T-helper 9 cell (primary cell): ENCODE measurements at places on chromosomes 2 and 18.

GRCh38 chr2:186093174-186093573 lies 354.6 kb downstream of the FSIP2 start:
- no peak for DNase-seq

DNA sequence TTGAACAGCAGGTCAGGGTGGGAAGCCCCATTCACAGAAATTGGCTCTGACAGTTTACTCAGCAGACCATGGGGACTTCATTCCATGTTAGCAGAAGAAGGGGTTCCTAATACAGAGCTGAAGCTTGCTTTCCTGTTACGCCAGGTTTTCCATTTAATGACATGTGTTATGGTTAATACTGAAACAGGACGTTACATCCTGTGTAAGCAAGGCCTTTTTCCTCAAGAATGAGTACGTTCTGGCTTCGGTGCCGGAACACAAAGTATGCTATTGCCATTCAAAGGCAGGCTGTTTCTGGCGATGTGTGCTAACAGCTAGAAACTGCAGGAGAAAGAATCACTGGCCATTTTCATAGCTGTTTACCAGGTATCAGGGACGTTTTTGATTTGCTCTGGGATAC lies 190.4 kb downstream of the SNTG2 start:
- DNase-seq = no peak

GRCh38 chr2:237815637-237816036 lies 17.1 kb downstream of the RBM44 start:
- no peak for DNase-seq

DNA sequence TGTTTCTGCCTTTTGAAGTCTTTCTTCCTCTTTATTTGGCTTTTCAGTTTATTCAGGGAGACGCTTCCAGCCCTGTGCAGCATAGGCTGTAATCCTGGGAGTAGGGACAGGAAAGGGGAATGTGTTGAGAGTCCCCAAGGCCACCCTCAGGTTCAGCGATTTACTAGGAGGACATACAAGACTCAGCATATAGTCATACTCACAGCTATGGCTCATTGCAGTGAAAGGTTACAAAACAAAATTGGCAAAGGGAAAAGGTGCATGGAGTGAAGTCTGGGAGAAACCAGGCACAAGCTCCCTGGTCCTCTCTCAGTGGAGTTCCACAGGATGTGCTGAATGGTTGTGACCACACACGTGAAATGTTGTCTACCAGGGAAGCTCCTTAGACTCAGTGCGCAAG lies 49.6 kb upstream of the ZNF638 start:
- DNase-seq = no peak

DNA sequence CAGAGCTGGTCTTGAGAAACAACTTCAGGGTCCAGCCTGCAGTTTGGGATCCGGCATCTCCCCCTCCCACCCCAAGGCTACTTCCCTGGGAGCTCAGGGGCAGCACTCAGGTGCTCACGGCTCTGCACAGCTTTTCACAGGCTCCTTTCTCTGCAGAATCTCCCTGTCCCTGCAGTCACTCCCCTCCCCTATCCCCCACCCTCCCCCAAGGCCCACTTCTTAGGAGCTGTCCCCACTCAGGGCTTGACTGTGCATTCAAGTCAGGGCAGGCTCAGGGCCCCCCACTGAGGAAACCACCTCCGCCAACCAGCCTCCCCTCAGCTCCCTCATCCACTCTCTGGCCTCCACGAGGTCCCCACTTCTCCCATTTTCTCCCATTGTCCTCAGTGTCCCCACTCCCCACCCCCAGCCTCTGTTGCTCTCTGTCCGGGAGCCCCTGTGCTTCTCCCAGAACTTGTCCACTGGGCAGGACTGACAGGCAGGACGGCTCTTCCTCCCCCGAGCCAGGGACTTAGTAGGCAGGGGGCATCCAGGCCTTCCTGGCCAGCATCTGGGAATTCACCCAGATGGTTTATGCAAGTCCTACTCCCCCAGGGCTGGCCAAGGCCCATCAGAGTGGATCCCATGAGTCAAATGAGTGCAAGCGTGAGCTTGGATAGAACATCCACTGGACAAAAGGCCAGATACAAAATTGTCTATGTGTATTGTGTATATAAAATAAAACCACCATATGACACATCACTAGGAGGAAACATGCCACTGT lies 7.6 kb downstream of the NMUR1 start:
- no peak for DNase-seq

DNA sequence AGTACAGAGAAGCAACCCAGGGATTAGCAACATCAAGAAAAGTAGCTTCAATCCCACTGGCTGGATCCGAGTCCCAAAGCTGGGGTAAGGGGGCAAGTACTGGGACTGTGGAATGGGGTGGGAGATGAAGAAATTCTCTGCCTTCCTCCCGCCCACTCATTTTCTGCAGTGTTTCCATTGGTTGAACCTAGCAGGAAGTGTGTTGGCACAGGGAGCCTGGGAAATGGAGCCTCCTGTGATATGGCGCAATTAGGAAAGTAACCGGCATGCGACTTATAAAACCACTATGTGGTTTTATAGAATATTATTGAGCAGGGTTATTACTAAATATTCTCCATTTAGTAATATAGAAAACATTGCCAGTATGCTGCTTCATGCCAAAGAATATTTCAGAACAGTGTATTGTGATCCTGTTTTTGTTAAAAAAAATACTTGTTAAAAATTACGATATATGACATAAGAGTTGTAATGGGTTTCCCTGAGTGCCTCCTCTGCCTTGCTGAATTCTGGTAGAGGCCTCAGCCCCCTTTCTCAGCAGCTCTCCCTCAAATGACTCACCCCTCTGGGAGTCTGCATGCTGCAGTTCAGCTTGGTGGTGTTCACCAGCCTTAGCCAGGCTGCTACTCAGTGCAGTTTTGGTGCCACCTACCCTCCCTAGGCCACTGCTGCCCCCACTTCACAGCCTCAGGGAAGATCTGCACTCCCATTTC lies 60.5 kb downstream of the HK2 start:
- DNase-seq = no peak
